Activated naive CD4-positive, alpha-beta T cell treated with anti-CD3 and anti-CD28 coated beads, Interleukin-2, amount 50 U/mL, for 72 hours (primary cell): ENCODE measurements at places on chromosomes 1 and 21. TPM values are rescaled to one million over a fixed set of nuclear protein-coding genes. Genes with fewer than 3 reads are reported as not detected.

Gene OR2L5
- not detected for total RNA-seq

Gene SLFNL1
- total RNA-seq, result 0.39 TPM

Gene LRRC47
- 26.8 TPM for total RNA-seq

Gene FGR
- total RNA-seq, result 0.29 TPM

Gene RAB3B
- 0.08 TPM for total RNA-seq
